ENCODE measurements at places on chromosomes 3 and 15.
A peak's percentile ranks its signal among the peaks of the same experiment; 100 is the strongest.

DNA sequence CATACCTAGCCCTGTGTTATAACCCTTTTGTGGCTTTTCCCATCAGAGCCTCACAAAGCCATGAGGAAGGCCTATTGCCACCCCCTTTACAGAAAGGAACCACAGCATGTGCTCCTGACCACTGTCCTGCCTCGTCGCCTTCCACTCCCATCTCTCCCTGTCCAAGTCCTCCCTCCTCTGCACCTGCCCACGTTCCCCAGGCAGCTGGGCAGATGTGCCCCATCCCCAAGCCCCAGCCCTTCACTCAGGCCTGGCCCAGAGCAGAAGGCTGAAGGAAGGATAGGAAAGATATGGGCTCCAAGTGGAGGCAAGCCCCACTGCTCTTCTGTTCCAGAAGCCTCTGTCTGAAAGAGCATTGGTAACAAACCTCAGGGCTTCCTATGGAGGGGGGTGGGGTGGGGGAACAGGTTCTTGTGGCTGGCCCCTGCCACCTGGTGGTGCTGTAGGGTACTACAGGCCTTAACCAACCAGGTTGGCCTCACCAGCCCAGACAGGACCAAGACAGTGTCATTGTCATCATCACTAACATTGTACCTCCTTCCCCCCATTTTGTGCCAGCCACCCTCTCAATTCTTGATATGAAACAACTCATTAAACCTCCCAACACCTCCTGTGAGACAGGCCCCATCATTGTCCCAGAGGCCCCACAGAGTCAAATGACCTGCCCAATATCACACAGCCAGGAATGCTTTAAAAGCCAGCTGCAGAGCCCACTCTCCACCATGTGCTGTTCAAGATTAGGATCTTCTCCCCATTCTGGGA is 10.0 kb downstream of the POC1A start:
- H3K27me3 ChIP-seq = no peaks in the 10 kb centered on the region
- peak overlapping the region; percentile 32 for H3K27ac ChIP-seq
- H3K4me1 ChIP-seq = peaks cover 5% of the 10 kb centered on the region

DNA sequence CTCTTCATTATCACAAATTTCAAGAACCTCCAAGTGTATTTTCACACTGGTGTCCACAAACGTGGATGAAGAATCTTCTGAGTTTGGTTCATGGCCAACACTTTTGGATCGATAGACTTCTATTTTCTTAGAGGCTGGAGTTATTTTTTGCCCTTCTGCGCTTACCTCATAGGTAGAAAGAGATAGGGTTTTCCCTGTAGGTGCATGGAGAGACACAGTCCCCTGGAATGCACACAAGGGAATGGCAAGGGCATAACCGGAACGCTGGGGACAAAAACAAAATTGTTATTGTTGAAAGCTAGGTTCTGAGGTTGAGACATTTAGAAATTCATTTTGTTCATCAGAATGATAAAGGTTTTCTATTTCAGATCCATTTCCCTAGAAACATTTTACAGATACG is 13.7 kb upstream of the DHX36 start:
- no peak overlapping the region for H3K27ac ChIP-seq
- H3K36me3 ChIP-seq = no peaks in the 10 kb centered on the region
- no peaks in the 10 kb centered on the region for H3K4me1 ChIP-seq
- DNase-seq = no peak
- H3K27me3 ChIP-seq = peaks cover 3% of the 10 kb centered on the region

GRCh38 chr3:11711876-11712275 is 68.2 kb upstream of the VGLL4 start:
- no peak overlapping the region for H3K27ac ChIP-seq
- DNase-seq = no peak
- peaks cover 17% of the 10 kb centered on the region for H3K36me3 ChIP-seq
- H3K4me1 ChIP-seq = peaks cover 19% of the 10 kb centered on the region

DNA sequence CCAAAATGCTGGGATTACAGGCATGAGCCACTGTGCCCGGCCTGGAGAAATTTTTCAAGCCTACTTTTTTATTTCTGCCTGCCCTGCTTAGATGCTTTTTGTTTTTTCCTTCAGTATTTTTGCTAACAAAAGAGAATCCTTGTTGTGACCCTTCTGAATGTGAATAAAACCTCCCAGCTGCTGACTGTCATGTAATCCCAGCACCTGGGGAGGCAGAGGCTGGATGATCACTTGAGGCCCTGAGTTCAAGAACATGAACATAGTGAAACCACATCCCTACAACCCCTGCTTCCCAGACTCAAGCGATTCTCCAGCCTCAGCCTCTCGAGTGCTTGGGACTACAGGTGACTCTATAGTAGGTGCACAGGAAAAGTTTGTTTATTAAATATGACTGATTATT is 84.9 kb downstream of the SOX2 start:
- no peak for DNase-seq
- H3K4me3 ChIP-seq = no peak overlapping the region
- no peaks in the 10 kb centered on the region for H3K4me1 ChIP-seq
- peaks cover 1% of the 10 kb centered on the region for H3K27me3 ChIP-seq
- H3K36me3 ChIP-seq = no peaks in the 10 kb centered on the region

DNA sequence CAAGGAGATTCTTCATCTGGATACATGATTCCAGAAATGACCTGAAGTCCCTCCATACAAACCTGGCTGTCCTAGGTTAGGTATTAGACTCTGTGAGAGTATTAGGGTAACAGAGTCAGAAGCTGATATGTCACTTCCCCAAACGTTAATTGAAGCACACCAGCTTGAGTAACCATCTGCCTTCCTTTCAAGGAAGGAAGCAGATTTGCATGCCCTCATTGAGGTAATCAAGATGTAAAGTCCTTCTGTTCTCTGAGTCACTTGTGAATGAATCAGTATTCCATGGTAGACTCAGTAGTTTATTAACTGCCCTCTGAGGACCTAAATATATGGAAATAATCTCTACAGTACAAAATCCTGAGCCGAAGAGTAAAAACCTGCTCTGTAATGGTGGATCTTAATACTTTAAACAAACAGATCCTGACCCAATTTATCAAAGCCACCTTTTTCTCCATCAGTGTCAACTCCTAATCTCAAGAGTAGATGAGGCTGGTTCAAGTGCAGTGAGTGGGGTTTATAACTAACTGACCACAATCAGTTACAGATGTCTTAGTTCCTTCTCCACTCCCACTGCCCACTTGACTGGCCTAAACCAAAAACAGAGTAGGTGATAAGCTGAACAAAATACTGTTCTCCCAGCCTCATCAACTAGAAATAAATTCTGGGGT is 246.2 kb upstream of the CHRM5 start:
- H3K27me3 ChIP-seq = no peaks in the 10 kb centered on the region
- H3K4me1 ChIP-seq = peaks cover 18% of the 10 kb centered on the region
- DNase-seq = no peak
- H3K36me3 ChIP-seq = no peaks in the 10 kb centered on the region

Data from memory B cell (primary cell).